ENCODE measurements at places on chromosomes 4 and X.

DNA sequence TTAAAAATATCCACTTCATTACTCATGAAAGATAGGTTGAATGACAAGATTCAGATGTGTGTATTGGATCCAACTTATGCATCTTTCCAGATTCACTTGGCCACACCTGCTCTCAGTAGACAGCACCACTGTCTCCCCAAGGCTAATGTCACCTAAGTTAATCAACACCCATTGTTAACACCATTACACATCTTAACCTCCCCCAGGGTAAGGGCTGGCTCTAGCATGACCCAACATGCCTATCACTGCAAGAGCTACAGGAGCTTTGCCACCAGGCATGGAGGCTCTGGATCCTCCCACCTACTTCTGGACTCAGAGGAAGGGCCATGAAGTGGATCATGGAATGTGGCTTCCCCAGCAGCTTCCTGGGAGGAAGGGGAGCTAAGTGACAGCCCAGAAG is 32.8 kb upstream of the LSM6 start:
- no peak for DNase-seq

DNA sequence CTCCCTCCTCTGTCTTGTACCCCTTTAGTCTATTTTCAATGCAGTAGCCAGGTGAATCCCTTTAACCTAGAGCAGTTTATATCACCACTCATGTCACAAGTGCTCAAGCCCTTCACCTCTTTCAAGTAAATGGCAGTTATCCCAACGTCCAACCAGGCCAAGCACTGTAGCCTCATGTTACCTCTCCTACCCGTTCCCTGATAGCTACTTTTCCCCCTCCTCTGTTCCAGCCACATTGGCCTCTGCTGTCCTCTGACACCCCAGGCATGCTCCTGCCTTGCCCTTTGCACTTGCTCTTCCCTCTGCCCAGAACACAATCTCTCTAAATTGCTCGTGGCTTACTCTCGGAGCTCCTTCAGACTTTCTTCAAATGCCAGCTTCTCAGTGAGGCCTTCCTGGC is 15.2 kb downstream of the GUCY1B1 start:
- DNase-seq: no peak

DNA sequence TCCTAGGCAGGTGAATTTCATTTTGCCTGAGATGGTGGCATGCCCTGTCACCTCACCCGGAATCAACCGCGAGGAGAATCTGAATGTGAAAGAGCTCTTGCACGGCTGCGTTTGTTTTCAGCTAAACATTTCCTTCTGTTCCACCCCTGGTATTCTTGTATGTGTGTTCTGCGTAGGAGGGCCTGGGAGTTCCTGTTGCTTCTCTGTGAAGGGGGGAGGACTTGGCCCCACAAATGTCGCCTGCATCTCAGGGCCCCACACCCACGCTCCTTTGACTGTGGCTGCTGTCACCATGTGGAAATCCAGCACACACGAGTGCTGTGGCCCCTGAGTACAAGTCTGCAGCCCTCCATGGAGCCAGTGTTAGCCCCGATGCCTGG is 45.8 kb upstream of the CLCN4 start:
- no peak for DNase-seq

DNA sequence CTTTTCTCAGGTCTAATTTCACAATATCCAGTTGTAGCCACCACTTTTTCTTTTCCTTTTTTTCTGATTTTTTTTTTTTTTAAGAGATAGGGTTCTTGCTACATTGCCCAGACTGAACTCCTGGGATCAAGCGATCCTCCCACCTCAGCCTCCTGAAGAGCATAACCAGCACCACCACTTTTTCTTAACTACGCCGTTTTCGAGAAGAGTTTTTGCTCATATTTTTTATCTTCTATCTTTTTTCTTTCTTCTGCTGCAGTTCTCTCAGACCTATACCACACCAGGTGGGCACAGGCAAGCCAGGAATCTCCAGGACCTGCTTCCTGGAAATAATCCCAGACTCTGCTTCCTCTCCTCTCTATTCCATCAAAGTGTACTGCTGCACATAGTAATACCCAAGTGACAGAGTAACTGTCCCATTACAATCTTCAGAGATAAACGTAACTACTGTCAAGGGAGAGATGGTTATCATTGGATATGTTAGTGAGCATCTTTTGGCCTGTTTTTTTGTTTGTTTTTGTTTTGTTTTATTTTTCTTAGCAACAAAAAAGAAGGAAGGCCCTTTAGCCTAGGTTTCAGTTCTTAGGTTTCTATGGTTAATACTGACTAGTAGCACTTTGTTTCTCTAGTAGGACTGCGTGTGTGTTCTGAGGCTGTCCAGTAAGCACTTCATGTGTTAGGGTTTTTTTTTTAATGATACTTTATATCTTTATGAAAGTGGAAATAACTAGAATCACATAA is 59.2 kb upstream of the TXK start:
- DNase-seq: no peak

- no peak for DNase-seq
Measured at GRCh38 chr4:40418430-40419230, 83.5 kb downstream of the CHRNA9 start.

- no peak for DNase-seq
Measured at GRCh38 chr4:21102667-21103066, 402.4 kb downstream of the PACRGL start.

DNA sequence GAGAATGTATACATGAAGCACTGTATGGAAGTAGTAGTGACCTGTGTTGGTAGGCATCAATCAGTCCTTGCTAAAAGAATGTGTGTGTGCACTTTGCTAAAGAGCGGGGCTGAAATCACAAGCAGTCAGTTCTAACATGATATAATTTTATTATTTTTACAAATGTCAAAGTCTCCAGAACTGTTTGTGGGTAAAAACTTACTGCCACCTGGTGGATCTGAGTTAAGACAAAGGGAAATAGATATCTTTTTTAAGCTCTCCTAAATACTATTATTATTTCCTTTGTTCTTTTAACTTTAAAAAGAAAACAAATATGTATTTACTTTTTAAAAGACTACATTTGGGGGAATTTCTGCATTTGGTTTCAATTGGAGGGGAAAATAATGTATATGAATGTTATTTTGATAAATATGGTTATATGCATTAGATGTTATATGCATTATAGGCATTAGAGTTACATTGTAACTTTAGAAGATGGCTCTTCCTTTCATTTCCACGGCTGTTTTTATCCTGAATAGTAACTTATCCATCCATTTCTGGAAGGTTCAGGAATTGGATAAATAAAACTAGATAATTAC is 7.8 kb upstream of the CLOCK start:
- no peak for DNase-seq

GRCh38 chr4:113603911-113604310 is 157.6 kb downstream of the CAMK2D start:
- DNase-seq: no peak

DNA sequence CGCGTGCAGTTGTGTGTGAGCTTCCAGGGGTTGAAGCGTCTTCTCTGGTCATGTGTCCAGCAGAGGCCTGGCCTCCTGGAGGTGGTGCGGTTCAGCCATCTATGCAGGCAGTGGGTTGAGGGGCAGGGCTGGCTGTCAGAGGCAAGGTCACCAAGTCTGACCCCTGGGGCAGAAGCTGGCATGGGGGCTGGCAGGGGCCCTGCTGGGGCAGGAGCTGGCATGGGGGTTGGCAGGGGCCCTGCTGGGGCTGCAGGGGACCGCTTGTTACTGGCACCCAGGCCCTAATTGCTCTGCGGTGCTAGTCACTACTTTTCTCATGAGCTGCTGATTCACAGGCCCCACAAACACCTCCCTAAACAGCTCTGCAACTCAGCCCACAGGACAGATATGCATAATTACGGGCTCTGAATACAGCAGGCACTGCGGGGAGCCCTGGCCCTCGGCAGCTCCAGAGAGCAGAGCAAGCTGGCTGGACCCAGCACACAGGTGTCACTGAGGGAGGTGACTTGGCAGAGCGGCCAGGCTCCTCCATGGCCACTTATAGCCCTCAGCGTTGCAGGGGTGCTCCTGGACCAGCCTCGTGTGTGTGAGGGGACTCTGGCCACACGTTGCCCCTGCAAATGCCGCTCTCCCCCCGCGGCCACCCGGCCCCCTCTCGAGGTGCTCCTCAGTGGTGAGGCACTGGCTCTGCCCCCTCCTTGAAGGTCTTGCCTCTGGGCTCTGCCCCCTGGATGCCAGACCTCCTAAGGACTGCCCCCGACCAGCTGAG is 32.7 kb downstream of the CPLX1 start:
- no peak for DNase-seq

DNA sequence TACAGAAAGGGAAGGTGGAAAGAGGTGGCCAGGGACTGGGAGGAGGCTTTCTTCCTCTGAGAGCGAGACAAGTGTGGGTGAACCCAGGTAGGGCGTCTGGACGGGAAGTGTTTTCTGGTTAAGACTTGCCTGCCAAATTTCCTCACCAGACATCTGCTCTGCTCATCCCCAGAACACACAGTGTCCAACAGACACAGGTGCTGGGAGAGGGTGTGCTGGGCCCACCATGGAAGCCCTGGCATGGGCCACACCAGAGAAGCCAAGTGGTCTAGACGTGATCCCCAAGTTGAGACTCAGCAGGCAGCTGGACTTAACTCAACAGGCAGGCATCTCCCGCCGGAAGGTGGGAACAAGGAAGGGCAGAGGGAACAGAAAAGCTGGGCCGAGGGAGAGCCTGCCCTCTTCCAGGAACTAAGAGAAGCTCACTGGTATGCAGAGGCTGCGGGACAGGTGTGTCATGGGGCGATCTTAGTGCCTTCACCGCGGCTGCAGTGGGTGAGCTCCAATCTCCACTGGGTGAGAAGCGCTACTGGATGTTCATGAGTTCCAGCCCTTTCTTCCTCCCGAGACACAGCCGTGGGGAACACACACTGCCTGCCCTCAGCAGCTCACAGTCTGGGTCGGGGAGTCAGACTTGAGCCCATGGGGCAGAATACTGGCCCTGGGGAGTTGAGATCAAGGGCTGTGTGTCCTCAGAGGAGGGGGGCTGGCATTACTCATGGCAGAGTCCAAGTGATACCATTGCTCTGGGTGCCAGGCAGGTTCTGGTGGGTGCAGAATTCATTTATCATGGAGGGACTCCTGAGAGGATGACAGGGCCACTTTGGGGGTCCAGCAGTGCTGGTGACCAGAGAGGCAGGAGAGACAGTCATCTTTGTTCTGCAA is 110.2 kb downstream of the CPZ start:
- no peak for DNase-seq

- no peak for DNase-seq
Measured at GRCh38 chrX:100731441-100732281, at the start of gene SYTL4. Gene SYTL4 (minus strand): TSS chrX:100732121. CDS start chrX:100702037, 30,084 bp downstream.

- DNase-seq: no peak
Measured at GRCh38 chr4:74092957-74093356, 6.0 kb downstream of the CXCL2 start.

DNA sequence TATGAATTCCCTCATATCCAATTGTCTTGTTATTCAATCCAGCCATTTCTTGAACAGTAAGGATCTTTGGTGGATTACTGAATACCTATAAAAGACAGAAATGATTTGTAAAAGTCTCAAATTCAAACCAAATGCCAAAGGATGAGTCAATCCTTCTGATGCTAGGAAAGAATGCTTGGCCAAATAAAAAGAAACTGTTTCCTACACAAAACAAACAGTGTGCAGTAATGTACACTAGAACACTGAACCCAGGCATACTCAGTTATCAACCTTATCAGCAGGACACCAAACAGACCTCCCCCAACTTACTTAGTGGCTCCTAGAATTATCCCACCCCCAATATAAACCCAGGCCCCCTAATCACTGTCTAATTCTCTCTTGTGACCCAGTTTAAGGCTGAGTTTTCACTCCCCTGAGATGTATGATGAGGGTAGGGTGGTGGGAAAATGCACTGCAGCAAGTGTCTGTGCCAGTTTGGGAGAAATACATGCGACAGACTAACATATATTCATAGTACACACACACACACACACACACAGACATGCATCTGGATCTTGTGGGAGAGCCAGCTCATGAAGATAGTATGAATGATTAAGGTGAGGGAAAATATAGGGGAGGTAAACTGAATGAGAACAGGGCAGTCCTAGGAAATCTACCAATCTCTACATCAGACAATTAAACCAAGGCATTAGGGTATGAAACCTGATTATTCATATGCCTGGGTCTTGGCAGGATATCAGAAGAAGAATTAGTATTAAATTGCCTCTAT is 35.0 kb downstream of the CLDN2 start:
- DNase-seq: no peak

Measured in RWPE2 (cell line).